ENCODE measurements at places on chromosomes 1 and 21.

DNA sequence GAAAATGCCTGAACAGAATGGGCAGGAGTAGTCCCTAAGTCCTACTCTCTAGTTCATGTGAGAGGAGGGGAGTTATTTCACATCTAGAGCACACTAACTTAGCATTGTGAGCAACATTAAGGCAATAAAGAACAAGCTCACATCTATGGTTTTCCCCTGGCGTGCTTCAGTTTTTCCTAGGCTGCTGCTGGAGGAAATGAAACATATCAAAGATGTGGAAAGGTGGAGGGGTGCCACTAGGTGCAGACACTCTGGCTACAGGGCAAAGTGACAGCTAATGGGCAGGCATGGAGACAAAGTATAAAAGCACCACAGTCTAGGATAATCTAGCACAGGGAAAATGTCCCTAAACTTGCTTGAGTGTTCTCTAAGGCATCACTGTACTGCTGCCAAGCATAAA lies 82.2 kb downstream of the TPR start:
- DNase-seq = no peak

DNA sequence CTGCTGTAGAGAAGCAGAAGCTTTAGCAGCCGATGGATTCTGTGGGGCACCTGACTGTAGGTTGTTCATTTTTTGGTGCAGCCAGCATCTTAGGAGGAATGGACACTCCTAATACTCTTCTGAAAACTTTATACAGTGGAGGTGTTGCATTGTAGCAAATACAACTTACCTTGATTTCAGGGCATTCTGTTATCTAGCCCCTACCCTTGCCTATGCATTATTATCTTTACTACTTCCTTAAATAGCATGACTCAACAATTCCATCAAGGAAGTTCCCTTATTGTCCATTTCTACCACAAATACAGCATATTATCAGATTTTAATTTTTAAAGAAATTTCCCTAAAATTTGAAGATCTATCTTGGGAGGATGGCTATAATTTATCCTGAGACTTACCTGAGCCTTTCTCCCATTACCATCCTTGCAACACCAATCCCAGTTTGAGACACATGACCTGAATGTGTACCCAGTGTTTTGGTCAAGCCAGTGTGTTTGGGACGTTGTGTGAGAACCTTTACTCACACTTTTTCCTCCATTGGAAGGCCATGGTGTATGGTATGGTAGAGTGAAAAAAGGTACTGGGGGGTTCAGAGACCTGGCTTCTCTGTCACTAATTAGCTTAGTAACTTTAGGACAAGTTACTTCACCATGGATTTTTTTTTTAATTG lies 9.2 kb downstream of the POU2F1 start:
- DNase-seq = no peak

- DNase-seq = no peak
Observed at GRCh38 chr1:244876228-244876910, 12.0 kb upstream of the HNRNPU start.

GRCh38 chr1:169873582-169874199 lies 20.0 kb downstream of the SCYL3 start:
- no peak for DNase-seq

DNA sequence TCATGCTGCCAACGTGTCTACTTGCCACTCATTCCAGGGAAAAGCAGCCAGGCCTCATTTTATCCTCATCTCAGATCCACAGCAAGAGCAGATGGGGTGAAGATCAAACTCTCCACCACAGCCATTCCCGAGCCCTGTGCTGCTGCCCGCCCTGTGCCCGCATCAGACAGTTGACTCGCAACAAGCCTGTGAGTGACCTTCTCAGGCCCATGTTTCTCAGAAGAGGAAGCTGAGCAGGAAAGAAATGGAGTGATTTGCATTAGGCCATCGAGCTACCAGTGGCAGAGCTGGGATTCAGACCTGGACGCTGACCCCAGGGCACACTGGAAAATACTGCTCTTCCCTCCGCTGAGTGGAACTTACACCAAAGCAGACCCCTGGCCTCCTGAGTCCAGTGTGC lies 1.2 kb downstream of the CNR2 start:
- DNase-seq = no peak

DNA sequence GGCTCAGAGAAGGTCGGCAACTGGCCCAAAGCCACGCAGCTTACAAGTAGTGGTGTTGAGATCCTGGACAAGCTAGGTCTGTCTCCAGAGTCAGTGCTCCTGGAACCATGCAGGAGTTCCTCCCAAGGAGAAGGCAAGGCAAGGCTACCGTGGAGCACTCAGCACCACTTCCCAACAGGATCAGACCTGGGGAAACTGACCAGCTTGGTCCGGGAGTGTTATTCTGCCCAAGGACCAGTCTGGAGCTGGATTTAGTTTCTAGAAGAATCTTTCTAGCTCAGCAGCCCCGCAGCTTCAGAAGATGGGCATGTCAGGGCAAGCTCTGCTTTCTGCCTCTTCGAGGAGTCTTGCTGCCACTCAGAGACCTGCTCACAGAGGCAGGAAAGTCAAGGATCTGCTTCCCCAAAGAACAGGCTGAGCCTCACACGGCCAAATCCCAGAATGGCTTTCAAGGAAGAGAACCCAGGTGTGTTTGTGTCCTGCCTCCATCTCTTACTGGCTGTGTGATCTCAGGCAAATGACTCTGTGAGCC lies 302.8 kb downstream of the MATN1 start:
- no peak for DNase-seq

GRCh38 chr1:226763905-226764264 lies 24.8 kb upstream of the ITPKB start:
- DNase-seq = no peak

DNA sequence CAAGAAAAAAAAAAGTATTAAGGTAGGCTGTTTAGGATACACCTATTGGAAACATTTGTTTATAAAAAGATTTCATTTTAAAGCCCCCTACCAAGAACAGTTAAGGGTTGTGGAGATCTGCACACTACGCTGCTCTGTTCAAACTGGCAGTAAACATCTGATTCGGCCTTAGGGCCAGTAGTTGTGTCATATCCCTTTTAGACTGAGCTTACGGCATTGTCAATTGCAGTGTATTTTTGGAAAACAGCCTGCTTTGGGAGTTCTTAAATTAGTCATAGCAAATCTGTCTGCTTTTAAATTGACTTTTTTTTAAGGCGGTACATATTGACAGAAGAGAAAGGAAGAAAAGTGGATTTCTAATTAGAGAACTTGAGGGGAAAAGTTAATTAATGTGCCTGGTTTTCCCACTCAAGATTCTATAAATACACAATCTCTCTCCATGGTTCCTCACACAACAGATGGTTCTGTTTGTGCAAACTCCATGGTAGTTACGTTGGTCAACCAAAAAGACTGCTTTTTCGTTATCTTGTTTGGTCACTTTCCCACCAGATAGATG lies 1.7 kb upstream of the ELK4 start:
- no peak for DNase-seq

GRCh38 chr1:21338573-21339355 lies 48.5 kb upstream of the ECE1 start:
- no peak for DNase-seq

GRCh38 chr1:3868464-3869006 lies 11.3 kb downstream of the DFFB start:
- no peak for DNase-seq

DNA sequence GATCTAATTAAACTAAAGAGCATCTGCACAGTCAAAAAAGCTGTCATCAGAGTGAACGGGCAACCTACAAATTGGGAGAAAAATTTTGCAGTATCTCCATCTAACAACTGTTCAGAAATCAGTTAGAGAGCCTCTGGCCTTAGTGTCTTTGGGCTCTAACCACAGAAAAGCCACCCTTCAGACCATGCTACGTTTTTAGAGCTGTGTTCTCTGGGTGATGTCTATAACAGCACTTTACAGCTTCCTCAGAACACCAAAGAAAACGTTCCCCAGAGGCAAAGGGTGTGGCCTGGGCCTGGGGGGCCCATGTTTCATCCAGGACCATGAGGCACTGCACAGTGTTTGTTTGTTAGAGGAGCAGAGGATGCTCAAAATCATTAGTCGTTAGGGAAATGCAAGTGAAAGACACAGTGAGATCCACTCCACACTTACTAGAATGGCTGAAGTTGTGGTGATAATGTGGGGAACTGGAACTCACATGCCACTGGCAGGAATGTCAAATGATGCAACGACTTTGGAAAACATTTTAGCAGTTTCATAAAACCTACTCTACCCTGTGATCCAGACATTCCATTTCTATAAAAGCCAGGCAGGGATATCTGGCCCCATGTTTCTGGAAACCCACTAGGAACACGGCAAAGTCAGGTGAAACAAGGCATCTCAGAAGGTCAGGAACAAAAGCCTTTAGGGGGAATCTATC lies 250.4 kb upstream of the HOOK1 start:
- DNase-seq = no peak

- DNase-seq = no peak
Observed at GRCh38 chr1:231407547-231408396, 14.3 kb downstream of the EGLN1 start.

DNA sequence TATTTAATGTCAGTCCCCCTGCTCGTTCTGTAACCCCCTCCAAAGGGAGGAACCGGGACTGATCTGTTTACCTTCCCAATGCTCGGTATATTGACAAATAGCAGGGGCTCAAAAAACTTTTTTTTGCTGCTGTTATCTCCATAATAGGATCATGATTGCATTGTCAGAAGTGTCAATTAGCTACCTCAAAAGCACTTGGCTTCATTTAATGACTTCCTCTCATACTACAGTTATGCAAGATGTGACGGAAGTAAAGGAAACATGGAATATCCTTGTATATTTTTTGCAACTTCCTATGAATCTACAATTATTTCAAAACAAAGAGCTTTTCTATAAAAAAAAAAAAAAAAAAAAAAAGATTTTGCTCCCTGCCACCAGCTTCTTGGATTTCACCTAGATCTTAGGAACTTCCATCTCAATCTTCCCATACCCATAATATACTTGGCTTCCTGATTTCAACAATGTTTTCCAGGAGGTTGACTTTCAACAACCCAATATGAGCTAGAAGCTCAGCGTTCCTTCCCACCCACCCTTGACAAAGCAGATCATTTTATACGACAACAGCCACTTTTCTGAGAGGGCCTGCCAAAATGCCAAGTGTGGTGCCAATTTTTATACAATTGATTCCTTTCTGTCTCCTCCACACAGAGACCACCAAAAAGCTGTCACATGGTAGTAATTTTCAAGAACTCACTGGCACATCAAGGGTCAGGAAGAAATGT lies 71.7 kb downstream of the SETD4 start:
- no peak for DNase-seq

DNA sequence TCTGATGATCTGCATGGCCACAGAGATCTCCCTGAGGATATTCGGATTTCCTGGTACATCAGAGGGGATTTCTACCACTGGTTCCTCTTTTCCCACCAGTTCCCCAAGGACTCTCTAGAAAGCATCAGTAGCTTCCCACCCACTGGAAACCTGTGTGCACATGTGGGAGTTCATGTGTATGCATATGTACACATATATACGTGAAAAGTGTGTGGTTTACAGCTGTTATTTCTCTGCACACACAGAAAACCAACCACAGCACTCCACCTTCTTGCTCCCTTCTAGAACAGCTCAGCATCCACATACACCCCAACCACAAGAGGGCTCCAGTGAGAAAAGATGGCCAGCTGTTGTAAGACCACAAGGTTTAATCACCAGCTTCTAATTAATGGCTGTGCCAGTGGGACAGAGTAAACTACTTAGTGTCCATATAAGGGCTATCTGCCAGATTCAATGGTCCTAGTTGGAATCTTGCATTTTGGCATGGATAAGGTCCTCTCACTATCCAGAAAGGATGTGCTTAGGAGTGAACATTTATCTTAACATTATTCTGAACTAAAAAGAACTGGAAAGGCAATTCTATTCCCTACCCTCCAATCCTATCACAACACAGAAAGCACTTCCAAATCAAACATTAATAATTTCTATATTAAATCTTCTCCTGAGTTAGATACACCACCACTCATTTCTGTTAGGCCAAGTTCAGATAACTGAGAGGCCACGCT lies 24.1 kb downstream of the GPR3 start:
- peak; percentile 32 for DNase-seq

DNA sequence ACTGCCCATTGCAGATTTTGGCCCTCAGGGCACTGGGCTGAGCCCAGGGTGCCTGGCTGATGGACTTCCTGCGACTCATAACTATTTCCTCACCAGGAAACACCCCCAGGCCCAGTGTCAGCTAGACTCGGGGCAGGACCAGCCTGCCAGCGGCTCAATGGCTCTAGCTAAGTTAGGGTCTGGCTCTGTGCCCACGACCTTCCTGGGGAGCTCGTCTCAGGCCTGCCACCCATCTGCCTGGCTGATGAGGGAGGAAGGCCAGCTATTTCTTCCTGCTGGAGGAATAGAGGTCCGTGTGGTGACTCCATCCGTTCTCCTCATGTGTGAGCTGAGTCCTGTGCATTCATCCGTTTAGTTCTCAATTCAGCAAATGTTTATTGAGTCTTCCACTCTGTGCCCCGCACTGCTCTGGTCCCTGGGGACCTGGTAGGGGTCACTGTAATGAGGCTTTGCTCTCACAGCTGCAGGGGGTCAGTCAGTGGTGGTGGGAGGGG lies 44.5 kb downstream of the KIRREL1 start:
- no peak for DNase-seq

DNA sequence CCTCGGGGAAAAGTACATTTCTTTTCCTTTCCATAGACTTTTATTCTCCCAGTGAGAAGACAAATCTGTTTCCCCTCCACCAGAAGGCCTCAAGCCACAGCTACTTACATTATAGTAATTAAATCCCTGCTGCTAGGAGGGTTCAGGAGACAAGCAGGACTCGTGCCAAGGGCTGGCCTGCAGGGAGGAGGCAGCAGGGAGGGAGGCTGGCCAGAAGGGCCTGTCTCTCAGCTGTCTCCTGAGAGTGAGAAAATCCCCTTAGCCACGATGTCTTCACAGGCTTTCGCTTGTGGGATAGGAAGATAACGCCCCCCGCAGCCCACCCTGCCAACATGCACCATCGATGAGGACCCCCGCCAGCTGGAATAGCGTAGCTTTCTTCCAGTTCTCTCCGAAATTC lies 14.0 kb downstream of the KCNN3 start:
- no peak for DNase-seq

DNA sequence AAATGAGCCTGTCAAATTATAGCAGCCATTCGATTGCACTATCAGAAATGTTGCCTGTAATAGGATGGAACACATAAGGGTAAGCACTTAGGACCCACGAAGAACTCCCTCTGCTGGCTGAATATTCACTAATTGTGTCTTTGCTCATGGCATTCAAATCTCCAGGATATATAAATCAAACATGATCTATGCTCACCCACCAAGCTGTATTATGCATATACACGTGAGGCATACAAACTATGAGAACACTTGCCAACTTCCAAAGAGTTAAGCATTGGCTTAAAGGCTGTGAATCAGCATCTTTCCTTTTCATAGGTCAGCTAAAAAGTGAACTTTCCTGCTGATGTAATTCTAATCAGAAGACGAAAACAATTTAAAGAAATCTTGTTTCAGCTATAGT lies 34.5 kb downstream of the TMPRSS15 start:
- peak; percentile 78 for DNase-seq

GRCh38 chr1:192862271-192862670 lies 53.4 kb downstream of the RGS2 start:
- no peak for DNase-seq

- no peak for DNase-seq
Observed at GRCh38 chr1:25629836-25630235, 13.2 kb downstream of the MAN1C1 start.

GRCh38 chr1:151312826-151313225 lies 14.4 kb downstream of the PI4KB start:
- DNase-seq = no peak

- no peak for DNase-seq
Observed at GRCh38 chr1:36411674-36412648, 14.3 kb upstream of the LSM10 start.

- DNase-seq = no peak
Observed at GRCh38 chr1:162966613-162967012, 102.5 kb upstream of the RGS4 start.

- no peak for DNase-seq
Observed at GRCh38 chr1:99577313-99577712, 68.6 kb upstream of the PALMD start.
